Posterior vena cava (tissue), 2 donors: ENCODE measurements at places on chromosomes 2 and 18. TPM values are rescaled to one million over a fixed set of nuclear protein-coding genes. Genes with fewer than 3 reads are reported as not detected.

The CXCR1 gene
- 2.5 TPM for total RNA-seq

The VIT gene
- total RNA-seq, result 16.2 TPM

The KIAA2012 gene
- total RNA-seq, result not detected

The UGT1A4 gene
- not detected for total RNA-seq

The SKOR2 gene
- total RNA-seq, result not detected
